Astrocyte (in vitro differentiated cells and primary cell): ENCODE measurements at places on chromosomes 12 and 14.

DNA sequence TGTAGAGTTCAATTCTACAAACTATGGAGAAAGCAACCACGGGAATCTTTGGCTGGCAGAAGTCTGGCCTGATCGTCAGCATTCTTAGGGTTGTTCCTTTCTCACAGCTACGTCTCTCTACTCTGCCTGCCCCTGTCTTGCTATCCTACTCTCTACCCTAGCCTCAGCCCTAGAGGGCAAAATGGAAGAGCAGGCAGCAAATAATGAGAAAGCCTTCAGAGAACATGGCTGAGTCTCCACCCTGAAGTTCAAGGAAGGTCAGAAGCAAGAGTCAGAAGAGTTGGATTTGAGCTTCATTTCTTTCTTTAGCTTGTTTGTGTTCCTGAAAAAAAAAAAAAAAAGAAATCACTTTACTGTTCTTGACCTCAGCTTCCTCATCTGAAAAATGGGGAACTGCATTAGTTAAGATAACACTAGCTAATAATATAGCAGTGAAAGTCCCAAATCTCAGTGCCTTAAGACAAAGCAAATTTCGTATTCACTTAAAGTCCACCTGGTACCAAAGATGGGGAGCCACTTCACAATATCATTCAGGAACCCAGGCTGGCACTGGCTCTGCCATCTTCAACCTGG is 50.2 kb upstream of the CCND2 start:
- no peak for DNase-seq

GRCh38 chr14:100440758-100441203 is 117.6 kb downstream of the SLC25A47 start:
- DNase-seq, result peak; percentile 49

- no peak for DNase-seq
Measured at GRCh38 chr12:5730962-5731361, 214.1 kb downstream of the ANO2 start.

DNA sequence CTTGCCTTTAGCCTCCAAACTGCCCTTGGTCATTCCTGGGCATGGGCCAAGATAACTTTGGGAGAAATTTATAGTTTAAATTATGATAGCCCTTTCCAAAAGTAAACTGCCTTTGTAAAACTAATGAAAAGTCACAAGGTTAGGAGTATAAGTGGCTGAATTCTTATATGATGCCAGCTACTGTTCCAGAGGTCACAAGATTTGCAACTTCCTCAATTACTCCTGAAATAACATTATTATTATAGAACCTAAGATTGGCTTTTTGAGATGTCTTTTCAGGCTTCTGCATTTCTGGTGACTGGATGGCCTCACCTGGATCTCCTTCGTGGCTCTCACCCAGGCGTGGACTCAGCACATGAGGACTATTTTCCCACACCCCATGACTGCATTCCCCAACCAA is 55.0 kb downstream of the OSBPL8 start:
- DNase-seq, result no peak

- no peak for DNase-seq
Measured at GRCh38 chr14:76964695-76965094, 63.8 kb downstream of the IRF2BPL start.

GRCh38 chr14:79421811-79422210 is 789.5 kb downstream of the DIO2 start:
- no peak for DNase-seq

GRCh38 chr12:89346741-89347324 is 5.5 kb downstream of the DUSP6 start:
- DNase-seq, result peak; percentile 64

- no peak for DNase-seq
Measured at GRCh38 chr12:75103822-75104221, 105.8 kb downstream of the KCNC2 start.

GRCh38 chr12:96350982-96351381 is 49.3 kb downstream of the CDK17 start:
- no peak for DNase-seq

DNA sequence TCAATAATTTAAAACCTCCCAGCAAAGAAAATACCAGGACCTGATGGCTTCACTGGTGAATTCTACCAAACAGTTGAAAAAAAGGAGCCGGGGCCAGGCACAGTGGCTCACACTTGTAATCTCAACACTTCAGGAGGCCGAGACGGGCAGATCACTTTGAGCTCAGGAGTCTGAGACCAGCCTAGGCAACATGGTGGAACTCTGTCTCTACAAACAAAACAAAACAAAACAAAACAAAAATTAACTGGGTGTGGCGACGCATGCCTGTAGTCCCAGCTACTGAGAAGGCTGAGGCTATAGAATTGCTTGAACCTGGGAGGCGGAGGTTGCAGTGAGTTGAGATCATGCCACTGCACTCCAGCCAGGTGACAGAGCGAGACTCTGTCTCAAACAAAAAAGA is 13.7 kb upstream of the TROAP start:
- DNase-seq, result no peak

DNA sequence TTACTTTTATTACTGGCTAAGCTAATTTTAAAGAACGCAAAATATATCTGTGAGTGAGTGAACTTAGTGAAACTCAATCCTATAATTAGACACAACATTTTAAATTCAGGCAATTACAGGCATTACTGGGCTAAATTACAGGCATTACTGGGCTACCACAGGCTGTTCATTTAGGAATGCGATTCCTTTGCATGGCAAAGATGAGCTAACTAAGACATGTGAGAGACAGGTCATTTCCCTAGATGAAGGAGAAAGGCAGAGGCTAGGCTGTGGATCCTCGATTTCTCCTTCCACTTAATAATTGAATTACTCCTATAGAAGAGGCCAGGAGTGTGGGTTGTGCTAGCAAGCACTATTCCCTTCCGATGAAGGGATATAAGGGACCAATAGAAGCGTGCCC is 429.4 kb upstream of the LMO3 start:
- no peak for DNase-seq

DNA sequence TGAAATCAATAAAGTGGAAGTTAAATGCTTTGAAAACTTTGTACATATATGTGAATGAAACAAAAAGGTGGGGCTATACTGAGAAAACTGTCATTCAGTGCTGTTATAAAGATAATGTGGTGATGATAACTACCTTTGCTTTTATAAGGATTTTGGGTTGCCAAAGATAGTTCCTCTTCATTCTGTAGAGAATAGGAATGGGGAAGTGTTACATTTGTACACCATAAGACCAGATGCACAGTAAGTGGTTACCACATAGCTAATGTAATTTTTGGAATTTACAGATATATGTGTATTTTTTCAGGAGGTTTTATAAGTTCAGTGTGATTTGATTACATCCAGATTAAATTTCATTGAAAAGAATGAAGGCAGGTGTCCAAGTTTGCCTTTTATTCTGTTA is 18.1 kb downstream of the RAB21 start:
- no peak for DNase-seq

DNA sequence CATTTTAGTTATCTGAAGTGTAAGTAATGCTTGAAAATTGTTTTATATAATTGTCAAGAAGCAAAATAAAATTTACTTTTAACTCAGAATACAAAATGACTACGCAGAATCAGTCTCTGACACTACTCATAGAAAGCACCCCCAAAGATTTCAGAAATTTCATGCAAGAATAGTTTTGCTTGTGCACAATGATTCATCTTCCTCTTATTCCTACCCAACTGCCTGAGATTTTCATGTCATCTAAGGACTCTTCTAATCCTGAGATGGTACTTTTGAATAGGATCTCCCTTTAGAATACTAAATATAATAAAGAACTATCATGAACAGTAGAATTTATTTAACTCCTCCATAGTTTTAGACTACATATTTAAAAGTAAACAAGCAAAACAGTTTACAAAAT is 485.3 kb upstream of the MGAT4C start:
- no peak for DNase-seq

- no peak for DNase-seq
Measured at GRCh38 chr12:19002216-19002615, 127.3 kb upstream of the PLEKHA5 start.

DNA sequence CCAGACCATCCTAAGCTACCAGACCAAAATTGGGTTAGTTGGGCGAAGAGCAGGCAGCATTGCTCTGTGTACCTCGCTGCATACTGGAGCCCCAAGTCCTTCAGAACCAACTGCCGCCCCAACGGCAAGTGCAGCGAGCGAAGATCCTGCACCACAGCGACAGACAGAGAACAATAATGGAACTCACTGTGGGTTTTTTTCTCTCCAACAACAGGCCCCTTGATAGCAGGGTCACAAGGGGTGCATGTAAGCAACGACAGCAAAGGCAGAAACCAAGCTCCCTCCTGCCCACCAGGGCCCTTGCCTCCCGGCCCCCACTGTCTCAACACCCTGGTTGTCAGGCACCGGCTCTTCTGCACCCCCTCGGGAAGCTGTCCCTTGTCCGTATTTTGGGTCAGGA is 39.0 kb downstream of the RNF34 start:
- DNase-seq, result no peak

GRCh38 chr12:65477721-65478120 is 199.2 kb downstream of the MSRB3 start:
- no peak for DNase-seq

DNA sequence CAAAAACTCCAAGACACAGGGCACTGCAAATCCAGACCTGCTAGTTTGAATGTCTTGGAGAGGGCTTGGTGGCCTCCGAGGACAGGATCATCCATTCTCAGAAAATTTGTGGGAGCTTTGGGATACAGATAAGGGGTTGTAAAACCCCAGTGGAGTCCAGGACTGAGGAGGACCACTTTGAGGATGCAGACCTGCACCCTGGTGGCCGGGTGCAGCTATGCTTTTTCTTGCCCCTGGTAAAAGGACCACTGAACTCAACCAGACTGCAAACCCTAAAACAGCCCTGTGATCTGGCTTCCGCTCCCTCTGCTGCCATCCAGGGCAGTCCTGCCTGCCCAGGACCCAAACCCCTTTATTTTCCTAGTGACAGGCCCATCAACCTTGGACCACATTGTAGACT is 169.5 kb upstream of the DAAM1 start:
- DNase-seq, result no peak

DNA sequence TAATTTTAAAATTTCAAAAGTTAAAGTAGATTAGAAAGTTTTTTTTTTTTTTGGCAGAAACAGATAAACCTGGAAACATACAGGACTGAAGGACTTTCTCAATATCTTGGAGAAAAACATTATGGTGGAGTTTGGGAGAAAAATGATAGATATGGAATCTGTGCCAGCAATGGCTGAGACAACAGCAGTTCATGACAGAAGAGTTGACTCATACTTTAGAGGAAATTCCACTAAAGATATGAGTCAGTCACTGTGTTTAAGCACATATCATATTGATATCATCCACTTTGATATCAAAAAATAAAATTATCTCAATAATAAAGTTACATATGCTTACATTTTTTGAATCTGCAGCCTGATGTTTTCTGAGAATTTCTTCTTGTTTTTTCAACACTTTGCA is 193.9 kb upstream of the OR4E1 start:
- no peak for DNase-seq

DNA sequence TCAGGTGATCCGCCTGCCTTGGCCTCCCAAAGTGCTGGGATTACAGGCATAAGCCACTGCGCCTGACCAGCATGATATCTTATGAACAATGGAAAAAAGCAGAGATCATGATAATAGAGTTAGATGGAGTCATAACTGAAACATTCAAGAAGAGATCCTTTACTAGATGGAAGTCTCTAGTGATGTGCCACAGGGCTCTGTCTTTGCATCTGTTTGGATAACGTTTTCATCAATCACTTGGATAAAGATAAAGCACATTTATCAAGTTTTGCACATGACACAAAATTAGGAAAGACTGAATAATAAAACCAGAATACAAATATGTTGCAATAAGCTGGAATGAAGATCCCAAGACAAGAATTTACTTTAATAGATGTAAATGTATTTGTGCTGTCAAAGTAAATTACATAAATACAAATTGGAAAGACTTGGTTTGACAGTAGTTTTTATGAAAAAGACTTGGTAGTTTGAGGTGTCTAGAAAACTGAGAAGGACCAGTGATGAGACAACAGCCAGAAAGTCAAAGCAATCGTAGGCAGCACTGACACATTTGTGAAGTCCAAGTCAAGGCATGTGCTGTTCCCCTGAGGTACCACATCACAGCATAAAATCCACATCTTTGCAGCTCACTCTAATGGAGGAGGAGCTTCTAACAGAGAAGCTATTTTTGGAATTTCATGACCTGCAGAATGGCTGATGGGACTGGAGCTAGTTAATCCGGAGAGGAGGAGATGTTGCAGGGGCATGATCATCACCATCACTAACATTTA is 28.5 kb downstream of the GPRC5A start:
- no peak for DNase-seq

- DNase-seq, result peak; percentile 73
Measured at GRCh38 chr12:52372216-52373154, 5.2 kb upstream of the KRT85 start.

- no peak for DNase-seq
Measured at GRCh38 chr12:68671179-68671578, 15.6 kb upstream of the NUP107 start.

DNA sequence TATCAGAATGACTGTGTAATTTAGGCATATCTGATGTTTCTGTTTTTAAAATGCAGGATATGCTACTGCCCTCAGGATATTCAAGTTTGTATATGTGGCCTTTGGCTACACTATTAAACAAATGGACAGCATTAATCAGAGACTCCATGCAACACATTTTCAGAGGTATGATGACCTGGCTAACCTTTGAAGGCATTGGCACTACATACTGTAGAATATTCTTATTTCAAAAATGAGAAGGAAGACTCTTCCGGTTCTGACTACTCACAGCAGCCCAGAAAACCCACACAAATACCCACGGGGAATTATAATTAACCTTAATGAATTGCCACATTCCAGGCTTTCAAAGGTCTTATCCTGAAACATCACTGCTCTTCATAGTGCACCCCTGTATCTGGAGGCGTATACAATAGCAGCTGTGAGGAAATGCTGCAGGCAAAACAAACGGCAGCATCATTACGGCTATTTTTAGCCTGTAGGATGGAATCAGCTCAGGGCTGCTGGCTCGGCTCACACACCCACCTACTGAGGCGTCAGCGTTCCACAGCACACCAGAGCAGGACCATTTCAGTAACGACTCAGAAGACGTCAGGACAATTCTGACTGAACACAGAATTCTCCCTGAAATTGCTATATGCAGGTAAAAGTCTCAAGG is 648.5 kb downstream of the RPS29 start:
- peak; percentile 64 for DNase-seq

GRCh38 chr12:125276567-125276966 is 211.3 kb downstream of the AACS start:
- no peak for DNase-seq

DNA sequence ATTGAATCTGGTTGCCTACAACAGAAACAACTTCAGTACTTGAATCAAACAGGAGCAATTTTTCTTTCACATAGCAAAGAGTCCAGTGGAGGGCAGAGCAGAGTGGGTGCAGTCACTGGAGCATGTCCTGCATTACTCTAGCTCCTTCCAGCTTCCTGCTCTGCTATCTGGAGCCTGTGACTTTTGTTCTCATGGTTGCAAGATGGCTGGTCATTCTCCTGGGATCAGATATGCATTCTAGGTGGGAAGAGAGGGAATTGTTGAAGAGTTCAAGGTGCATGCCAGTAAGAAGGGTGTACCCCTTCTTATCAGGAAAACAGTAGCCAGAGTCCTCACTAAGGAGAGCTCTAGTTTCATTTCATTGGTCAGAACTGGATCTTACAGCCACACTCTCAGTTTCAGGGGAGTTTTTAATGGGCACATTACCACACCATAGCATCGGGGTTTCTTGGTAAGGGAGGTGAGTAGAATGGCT is 8.0 kb downstream of the IFT43 start:
- DNase-seq, result no peak
